SJCRH30 (cell line): ENCODE measurements at places on chromosomes 12 and 14. TPM values are rescaled to one million over a fixed set of nuclear protein-coding genes. Genes with fewer than 3 reads are reported as not detected.

DNA sequence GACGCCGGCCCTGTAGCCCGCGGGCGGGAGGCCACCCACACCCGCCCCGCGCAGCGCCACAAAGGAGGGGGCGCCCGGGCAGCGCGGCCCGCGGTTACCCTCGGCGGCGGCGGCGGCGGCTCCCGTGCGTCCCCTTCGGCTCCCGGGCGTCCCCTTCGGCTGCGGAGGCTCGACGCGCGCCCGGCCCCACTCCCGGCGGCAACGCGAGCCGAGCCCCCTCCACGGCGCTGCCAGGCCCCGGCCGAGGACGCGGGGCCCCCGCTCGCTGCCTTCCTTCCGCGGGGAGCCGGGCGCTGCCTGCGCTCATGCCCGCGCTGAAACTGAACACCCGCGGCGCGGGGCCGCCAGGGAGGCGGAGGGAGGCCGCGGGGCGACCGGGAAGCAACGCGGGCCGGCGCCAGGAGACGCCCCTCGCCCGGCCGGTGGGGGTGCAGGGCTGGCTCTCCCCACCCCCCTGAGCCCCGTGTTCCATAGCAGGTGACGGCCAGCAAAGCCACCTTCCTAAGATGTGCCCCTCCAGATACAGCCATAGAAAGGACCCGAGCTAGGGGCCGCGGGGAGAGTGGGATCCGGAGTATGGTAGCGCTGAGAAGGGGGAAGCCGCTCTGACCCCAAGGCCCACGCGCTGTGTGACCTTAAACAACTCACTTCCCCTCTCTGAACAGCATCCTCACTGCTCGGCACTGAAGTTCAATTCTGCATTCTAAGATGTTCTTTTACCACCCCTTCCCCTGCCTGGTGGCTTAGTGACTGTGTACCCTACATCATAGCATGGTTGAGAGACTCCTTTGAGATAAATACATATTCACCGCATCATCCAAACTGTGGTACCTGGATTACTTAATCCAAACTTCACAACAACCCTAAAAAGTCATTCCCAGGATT lies 42.8 kb downstream of the KDM2B start:
- peak; percentile 29 for DNase-seq

GRCh38 chr14:82854131-82854530 lies 1320.5 kb upstream of the SEL1L start:
- no peak for DNase-seq

DNA sequence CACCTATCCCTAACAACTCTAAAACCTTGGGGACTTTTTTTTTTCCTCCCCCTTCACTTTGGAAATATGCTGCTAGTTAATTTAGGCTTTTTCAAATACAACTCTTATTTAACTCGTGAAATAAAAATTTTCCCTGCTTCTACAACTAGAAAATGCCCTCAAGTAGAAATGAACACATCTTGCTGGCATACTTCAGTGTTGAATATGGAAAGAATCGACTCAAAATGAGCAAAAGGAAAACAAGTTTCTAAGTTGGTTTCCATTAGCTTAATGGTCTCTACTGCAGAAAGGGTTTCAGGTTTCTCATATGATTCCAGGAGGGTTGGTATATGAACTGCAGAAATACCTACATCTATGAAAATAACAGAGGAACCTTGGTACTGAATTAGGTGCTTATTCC lies 118.3 kb upstream of the TMTC1 start:
- DNase-seq: no peak

DNA sequence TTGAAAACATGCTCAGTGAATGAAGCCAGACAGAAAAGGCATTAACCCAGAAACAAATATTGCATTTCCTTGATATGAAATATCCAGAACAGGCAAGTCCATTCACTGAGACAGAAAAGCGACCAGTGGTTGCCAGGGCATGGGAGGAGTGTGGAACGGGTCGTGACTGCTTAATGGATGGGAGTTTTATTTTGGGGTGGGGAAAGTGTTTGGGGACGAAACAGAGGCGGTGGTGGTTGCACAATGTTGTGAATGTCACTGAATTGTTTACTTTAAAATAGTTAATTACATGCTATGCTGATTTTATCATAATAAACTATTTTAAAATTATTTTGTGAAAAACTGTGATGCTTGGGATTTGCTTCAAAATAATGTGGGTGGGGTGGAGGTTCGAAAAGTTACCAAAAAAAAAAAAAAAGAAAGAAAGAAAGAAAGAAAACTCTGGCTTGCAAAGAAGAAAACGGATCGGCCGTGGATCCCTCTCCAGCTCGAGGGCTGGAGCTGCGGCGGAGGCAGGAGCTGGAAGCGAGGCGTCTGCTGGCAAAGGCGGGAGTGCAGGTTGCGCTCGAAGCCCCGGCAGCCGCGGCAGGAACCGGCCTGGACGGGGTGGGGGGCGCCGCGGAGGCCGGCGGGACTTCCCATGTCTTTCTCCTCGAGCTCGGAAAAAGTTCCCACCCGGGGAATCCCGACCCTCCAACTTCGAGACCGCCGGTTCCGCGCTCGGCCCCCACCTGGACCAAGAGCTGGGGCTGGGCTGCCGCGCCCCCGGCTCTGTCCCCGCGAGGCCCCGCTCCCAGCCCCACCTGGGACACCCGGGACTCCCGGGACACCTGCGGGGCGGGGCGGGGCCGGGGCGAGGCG lies 524 bp upstream of the P2RX2 start:
- no peak for DNase-seq

The PPP1R3E gene
- total RNA-seq: 6.6 and 9.7 TPM in 2 replicates

GRCh38 chr12:119139448-119139847 lies 39.3 kb upstream of the HSPB8 start:
- no peak for DNase-seq

GRCh38 chr12:124035163-124035562 lies 62.1 kb downstream of the ZNF664 start:
- DNase-seq: no peak

DNA sequence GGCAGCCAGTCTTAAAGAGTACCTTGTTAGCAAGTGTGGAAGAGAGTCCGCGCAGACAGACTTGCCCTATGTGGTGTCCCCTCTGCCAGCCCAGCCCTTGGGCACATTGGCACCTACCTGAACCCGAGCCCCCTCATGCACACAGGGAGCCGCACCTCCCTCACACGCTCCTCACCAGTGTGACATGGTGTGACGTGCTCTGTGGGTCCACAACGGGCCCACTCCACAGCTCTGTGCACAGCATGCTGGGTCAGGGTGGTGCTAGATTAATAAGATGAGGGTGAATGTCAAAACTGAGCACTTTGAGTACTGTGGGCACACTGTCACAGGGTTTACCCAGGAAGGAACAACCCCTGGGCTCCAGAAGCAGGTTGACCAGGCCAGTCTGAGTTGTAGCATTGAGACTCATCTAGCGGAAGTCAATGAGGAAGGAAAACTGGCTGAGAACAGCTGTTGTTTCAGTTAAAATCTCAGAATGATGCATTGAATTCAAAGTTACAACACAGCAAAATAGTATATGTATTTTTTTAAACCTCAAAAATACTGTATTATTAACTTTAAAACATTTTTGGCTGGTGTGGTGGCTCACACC lies 53.4 kb upstream of the AMN start:
- no peak for DNase-seq

The TTC9 gene
- 6.4 and 6.5 TPM in 2 replicates for total RNA-seq

- DNase-seq: no peak
Measured at GRCh38 chr12:109638735-109639134, 65.1 kb downstream of the MVK start.

DNA sequence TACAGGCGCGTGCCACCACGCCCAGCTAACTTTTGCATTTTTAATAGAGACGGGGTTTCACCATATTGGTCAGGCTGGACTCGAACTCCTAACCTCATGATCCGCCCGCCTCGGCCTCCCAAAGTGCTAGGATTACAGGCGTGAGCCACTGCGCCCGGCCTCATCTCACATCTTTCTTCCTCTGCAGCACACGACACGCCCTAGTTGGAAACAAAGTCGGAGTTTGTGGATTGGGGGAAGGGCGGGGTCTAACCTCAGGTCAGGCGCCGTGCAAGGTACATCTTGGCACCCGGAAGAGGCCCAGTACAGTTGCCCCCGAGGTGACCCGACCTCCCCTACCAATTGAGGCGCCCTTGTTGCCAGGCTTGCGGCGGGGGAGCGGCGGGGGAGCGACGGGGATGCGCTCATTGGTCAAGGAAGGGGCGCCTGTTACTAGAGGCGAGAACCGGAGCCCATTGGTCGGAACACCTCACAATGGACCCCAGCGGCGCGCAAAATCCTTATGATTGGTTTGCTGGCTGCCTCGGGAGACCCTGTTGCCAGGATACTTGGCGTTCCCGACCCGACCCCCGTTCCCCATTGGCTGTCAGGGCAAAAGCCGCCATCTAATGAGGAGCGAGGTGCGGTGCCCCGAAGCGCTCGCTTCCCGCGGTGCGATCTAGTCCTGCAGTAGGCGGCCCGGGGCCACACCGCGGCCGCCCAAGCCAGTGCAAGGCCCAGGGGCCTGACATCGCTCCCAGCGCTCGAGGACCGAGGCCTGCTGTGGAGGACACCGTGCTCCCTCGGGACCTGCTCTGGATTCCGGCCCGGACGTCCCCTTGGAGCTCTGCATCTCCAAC lies at the start of gene REC8:
TSS of gene REC8 (plus strand) at position 659 of the 839 bp plus-strand sequence. CDS start 473 bp downstream, outside the sequence.
- no peak for DNase-seq

The LRCOL1 gene
- total RNA-seq: not detected in 2 replicates

The PZP gene
- not detected in 2 replicates for total RNA-seq

DNA sequence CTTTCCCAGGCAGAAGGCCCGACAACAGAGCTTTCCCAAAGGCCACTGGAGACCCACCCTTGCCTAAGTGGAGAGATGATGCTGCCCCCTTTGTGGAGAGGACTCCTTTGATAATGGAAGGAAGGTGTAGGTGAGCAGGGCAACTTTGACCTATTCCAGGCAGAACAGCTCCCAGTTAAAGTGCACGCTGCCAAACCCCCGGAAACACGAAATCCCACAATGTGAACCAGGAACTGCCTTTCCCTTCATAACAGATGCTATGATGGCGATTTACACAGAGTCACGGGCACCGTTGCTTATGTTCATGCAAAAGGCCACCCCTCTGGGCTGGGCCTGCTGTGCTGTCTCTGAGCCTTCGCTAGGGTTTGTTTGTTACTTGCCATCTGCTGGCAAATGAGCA lies 34.6 kb downstream of the PRIMA1 start:
- no peak for DNase-seq

DNA sequence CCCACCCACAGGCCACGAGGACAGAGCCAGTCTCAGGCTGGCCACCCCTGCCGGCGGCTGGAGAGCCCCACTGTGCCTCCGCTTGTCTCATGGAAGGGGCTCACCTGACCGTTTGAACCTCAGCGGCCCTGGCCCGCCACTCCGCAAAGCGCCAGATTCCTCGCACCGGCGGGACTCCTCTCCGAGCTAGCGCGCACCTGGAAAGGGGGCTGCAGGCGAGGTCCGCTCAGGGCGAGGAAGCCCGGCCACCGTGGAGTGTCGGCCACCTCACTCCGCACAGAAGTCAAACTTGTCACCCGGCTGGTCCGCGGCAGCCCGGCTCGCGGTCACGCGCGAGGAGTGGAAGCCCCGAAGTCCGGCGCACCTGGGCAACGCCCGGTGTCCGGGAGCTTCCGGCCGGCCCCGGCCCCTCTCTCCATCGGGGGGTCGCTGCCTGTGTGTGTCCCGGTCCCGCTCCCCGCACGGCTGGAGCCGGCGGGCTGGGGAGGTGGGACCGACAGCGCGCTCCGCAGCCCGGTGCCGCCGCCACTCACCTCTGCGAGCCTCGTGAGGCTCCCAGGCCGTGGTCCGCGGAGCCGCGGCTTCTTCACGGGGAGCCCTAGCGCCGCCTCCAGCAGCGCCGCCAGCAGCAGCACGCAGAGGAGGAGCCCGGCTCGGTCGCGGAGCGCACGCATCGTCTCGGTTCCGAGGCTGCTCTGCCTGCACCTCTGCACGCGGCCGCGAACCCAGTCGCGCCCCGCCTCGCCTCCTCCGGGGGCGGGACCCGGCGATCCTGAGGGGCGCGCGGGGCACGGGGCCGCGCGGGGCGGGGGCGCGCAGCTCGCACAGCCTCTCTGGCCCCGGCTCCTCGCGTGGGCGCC lies at the start of gene ISM2:
TSS of gene ISM2 (minus strand) at position 697 of the 860 bp plus-strand sequence. CDS start at position 674, 23 bp downstream.
- peak; percentile 16 for DNase-seq

- DNase-seq: no peak
Measured at GRCh38 chr12:52005903-52006703, 643 bp upstream of the TAMALIN start.

The ATP6V1D gene
- total RNA-seq: 65.2 and 77.8 TPM in 2 replicates
